Upper lobe of left lung (tissue), 6 donors: ENCODE measurements at places on chromosomes 7 and 10. TPM values are rescaled to one million over a fixed set of nuclear protein-coding genes. Genes with fewer than 3 reads are reported as not detected.

DNA sequence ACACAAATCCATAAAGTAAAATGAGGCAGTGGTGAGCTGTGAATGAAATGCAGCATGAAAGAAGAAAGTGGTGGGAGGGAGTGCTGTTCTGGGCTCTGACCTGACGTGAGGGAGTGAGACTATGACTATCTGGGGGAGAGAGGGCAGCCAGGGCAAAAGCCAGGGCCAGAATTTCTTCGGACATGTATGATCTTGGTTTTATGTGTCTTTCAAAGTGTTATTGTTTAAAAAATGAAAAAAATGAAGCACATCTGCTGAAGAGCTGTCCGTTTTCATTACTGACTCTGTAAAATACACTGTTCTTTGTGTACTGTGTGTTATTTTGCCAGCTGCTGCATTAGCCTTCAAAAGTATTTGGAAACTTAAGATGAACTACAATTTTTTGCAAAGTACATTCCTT is 70.2 kb upstream of the KLF14 start:
- DNase-seq, result no peak

DNA sequence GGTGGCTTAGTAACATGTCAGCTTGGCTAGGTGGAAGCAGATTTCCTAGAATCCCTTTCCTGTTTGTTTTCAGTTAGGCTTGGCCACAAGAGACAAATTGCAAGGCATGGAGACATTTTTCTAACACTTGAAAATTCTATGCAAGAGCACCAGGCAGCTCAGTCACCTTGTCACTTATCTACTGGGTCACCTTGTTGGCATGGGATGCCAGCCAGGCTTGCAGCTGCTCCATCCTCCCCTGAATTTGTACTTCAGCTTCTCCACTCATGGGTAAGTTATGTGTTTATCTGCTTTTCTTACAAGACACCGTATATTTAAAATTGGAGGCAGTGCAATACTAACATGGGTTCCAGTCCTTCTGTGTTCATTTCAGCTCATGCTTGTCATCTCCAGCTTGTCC is 40.2 kb upstream of the CCSER2 start:
- no peak for DNase-seq

- no peak for DNase-seq
Observed at GRCh38 chr10:22561909-22562308, 152.5 kb downstream of the PIP4K2A start.

DNA sequence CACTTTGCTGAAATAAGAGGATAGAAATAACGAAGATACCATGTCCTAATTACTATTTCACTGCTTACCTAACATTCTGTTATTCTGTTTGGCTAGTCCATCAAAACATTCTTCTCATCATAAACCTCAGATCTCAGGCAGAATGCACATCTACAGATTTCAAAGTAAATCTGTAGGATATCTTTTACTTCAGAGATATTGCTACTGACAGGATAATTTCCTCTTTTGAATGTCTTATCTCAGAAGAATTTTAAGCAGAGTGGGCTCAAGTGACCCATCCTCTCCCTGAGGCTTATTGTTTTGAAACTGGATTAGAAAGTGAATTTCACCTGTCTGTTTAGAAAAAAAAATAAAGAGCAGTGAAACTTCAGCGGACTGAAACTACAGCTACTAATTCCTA is 83.6 kb downstream of the SEMA3C start:
- DNase-seq, result no peak

DNA sequence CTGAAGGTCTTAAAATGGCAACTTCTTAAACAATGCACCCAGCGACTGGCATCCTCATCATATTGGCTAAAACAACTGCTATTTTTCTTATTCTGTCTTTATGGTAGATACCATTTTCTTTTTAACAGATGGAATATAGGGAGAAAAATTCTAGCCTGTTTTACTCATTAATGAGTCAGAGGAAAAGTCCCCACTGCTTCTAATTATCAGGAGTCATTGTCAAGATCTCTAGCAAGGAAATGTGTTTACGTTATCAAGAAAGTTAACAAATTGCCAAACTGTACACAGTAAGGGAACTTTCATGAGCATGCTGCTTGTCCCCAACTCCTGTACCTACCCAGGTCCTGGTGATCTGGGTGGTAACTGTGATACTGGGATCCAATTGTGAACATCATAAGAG is 117.7 kb upstream of the KIAA1217 start:
- DNase-seq, result no peak

DNA sequence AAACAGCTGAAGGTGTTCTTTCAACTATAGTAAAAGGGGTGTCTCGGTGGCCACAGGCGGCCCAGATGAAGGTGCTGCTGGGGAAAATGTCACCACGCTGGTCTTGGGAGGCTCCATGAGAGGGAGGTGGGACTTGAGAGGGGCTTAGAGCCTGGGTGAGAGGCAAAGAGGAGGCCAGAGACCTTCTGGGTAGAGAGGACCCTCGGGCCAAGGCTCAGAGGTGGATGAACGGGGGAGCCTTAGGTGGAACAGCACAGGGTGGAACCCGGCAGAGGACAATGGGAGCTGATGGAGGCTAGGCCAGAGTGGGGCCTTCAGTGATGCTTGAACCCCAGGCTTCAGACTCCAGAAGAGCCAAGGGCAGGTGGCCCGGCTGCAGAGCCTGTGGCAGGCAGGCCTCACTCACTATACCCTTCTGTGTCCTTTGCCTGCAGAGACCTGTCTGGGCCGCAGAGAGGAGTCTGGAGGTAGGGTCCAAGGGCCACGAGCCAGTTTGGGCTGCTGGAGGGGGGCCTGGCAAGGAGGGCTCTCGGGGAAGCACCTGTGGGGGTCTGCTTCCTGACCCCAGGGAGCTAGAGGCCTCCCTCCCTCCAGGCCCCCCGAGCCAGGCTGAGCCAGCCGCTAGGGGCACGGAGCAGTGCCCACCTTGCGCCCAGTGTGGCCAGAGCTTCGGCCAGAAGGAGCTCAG is 32.1 kb downstream of the ZNF783 start:
- no peak for DNase-seq

GRCh38 chr10:61791216-61791615 is 110.3 kb upstream of the ARID5B start:
- no peak for DNase-seq

Gene COL17A1
- total RNA-seq, result 2.0 TPM

Gene TEX36
- total RNA-seq, result not detected

Gene FAM25C
- not detected for total RNA-seq
